ENCODE measurements at places on chromosomes 2 and 18.

DNA sequence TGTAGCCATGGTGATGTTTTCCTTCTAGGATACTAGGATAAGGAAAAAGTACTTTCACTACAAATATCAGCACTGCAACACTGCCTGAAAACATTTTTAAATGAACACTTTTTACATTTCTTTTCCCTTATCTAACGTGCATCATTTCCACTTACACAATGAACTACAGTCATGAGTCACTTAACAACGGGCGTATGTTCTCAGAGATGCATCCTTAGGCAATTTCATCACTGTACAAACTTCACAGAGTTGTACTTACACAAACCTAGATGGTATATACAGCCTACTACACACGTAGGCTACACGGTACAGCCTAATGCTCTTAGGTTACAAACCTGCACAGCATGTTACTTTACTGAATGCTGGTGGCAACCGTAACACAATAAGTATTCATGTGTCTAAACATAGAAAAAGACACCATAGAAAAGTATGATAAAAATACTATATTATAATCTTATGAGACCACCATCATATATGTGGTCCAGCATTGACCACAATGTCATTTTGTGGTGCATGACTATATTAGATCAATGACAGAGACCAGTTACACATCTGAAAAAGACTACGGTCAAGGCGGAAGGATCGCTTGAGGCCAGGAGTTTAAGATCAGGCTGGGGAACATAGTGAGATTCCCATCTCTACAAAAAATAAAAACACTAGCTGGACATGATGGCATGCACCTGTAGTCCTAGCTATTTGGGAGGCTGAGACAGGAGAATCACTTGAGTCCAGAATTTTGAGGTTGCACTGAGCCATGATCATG, 39.8 kb downstream of the WDR33 start:
- peak; percentile 95 for DNase-seq

- DNase-seq = no peak
Measured at GRCh38 chr2:202599105-202599504, 35.7 kb upstream of the FAM117B start.

DNA sequence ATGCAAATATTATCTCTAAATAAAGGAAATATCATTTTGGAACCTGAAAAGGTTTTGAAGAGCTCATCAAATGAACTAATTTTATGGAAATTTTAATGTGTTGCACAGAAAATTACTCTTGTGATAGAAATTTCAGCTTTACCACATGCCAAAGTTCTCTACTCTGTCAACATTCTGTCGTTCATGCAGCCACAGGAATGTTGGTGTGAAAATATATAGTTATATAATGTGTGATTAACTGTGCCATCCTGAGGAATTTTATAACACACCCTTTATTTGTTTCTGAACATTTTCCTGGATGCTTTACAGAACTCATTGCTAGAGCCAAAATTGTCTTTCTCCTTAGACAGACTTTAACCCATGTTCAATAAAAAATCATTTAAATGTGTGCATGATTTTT, 202.5 kb upstream of the SLC8A1 start:
- no peak for DNase-seq

DNA sequence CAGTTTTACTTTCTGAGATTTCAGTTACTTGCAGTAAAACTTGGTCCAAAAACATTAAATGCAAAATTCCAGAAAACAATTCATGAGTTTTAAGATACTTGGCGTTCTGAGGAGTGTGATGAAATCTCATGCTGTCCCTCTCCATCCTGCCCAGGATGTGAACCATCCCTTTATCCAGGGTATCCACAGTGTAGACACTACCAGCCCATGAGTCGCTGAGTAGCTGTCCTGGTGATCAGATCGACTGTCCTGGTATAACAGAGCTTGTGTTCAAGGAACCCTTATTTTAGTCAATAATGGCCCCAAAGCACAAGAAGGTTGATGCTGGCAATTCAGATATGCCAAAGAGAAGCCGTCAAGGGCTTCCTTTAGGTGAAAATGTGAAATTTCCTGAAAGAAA, 3.2 kb downstream of the SP100 start:
- DNase-seq = no peak

DNA sequence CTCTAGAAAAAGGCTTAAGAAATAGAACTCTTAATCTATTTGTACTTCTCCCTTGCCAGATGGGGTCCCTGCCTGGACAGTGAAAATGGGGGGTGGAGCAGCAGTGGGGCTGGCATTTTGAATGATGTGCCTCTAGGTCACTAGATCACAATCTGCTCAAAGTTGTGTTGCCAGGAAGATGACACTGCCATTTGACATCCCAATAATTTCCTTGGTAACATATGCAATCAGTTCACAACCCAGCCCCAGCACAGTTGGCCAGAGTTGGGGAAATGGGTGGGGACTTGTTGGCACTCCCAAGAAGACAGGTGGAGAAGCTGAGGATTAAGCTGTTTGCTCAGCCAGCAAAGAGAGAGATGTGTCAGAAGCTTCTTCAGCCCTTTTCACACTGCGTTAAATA, 558.3 kb upstream of the KLHL29 start:
- no peak for DNase-seq

DNA sequence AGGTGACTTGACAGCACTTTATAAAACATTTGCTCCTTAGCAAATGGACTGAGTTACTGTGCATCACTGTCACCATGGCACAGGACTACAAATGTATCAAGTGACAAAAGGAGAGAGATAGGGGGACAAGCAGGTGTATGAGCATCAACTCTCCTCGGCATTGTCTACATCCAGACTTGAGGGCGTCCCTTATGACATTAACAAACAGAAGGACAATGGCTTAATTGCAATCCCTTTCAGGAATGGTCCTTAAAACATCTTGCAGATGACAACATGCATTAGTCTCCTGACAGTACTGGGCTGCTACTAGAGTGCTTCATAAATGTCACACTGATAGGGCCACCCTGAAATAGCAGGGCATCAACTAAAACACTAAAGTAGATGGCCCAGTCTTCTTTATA, 198.8 kb downstream of the PDE1A start:
- DNase-seq = no peak

- DNase-seq = peak; percentile 28
Measured at GRCh38 chr2:170554278-170554955, 160.7 kb upstream of the SP5 start.

Data from epithelial cell of esophagus (primary cell).